ENCODE measurements at places on chromosomes 7 and 10. TPM values are rescaled to one million over a fixed set of nuclear protein-coding genes. Genes with fewer than 3 reads are reported as not detected.

DNA sequence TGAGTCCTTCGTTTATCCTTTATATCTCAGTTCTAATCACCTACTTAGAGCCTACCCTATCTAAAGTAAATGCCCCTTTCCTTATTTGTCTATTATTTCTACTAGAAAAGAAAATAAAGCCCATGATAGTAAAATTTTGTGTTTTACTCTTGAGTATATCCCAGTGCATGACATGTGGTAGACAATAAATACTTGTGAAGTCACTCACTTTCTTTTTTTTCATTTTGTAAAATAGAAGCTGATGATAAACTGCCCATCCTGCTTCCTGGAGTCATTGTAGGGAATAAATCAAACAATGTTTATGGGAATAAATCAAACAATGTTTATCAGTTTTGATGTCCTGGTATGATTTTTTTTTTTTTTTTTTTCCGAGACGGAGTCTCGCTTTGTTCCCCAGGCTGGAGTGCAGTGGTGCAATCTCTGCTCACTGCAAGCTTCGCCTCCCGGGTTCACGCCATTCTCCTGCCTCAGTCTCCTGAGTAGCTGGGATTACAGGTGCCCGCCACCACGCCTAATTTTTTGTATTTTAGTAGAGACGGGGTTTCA lies 36.1 kb downstream of the BTRC start:
- no peak for DNase-seq
- no peaks in the 10 kb centered on the region for H3K36me3 ChIP-seq
- H3K27ac ChIP-seq = no peak overlapping the region

GRCh38 chr10:109823196-109823595 lies 100.1 kb downstream of the XPNPEP1 start:
- H3K4me1 ChIP-seq = no peaks in the 10 kb centered on the region
- no peak overlapping the region for H3K4me3 ChIP-seq
- no peak overlapping the region for H3K27ac ChIP-seq
- no peak for DNase-seq
- H3K27me3 ChIP-seq = no peaks in the 10 kb centered on the region
- H3K36me3 ChIP-seq = no peaks in the 10 kb centered on the region

DNA sequence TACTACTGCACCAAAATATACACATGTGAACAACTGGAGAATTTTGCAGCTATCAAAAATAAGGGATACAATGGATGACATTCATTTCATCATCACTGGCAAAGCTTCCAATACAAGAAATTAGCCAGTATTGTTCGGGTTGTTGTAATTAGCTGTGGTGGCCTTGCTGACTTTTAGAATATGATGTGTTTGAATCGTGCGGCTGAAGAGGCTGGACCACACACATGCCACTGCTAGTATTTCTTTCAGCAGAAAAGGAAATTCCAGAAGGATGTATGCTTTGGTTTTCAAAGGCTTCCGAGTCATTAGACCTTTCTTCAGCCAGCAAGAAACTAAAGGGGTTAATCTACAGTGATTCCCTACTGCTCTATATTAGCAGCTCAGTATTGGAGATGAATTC lies 16.6 kb downstream of the RPP38 start:
- H3K4me1 ChIP-seq = no peaks in the 10 kb centered on the region
- no peak overlapping the region for H3K4me3 ChIP-seq
- H3K36me3 ChIP-seq = no peaks in the 10 kb centered on the region
- H3K27ac ChIP-seq = no peak overlapping the region
- no peaks in the 10 kb centered on the region for H3K27me3 ChIP-seq

Gene ANLN
- total RNA-seq = 164 TPM

DNA sequence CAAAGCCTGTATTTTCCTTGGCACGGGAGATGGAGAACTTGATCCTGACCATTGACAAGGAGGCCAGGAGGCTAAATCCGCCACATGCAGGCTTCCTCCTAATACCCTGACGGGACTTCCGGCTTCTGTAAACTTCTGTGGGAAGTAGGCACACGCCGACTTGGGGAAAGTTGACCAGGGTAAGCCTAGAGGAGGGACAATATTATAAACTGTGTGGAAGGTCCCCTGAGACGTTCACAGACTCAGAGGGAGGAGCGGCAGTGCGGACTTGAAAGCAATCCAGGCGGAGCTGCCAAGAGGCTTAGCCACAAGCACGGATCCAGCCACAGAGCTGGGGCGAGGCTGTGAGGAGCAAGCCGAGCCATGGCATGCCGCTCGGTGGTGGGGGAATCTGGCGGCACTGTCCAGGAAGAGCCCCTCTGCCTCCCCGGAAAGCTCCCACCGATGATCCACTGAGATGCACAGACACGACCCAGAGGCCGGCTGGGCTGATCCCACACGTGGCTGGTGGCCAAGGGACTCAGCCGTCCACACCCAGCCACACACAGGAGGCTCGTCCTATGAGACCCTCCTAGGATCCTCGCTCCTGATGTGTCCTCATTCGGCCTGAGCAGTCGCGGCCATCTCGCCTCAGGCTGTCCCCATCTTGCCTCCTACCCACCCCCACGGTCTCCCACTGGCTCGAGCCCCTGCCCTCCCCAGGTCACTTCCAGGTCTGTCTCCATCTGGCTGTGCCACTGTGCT lies 40.0 kb upstream of the INSIG1 start:
- DNase-seq = peak; percentile 55
- no peaks in the 10 kb centered on the region for H3K36me3 ChIP-seq
- H3K4me3 ChIP-seq = no peak overlapping the region
- no peak overlapping the region for H3K27ac ChIP-seq

Gene MARVELD1
- 26.6 TPM for total RNA-seq

DNA sequence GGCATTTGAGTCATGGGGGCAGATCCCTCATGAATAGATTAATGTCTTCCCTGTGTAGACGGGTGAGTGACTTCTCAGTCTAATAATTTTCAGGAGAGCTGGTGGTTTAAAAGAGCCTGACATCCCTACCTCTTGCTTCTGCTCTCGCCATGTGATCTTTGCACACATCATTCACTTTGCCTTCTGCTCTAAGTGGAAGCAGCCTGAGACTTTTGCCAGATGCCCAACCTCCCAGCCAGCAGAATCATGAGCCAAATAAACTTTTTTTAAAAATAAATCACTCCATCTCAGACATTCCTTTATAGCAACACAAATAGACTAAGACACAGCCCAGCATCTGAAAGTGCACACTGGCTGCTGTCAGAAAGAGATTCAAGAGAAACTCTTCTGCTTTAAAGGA lies 155.2 kb downstream of the ZNF365 start:
- no peak overlapping the region for H3K4me3 ChIP-seq
- H3K27ac ChIP-seq = no peak overlapping the region
- H3K27me3 ChIP-seq = no peaks in the 10 kb centered on the region
- no peak for DNase-seq
- no peaks in the 10 kb centered on the region for H3K4me1 ChIP-seq
- no peaks in the 10 kb centered on the region for H3K36me3 ChIP-seq

GRCh38 chr7:156604311-156604710 lies 36.3 kb upstream of the RNF32 start:
- H3K27me3 ChIP-seq = peaks cover 22% of the 10 kb centered on the region
- no peak for DNase-seq
- no peak overlapping the region for H3K4me3 ChIP-seq
- H3K4me1 ChIP-seq = no peaks in the 10 kb centered on the region
- no peaks in the 10 kb centered on the region for H3K36me3 ChIP-seq

- H3K36me3 ChIP-seq = no peaks in the 10 kb centered on the region
- DNase-seq = no peak
- no peaks in the 10 kb centered on the region for H3K4me1 ChIP-seq
These were observed 48.5 kb upstream of the ADGRA1 start for GRCh38 chr10:133039107-133039802.

All from A673 (cell line).